ENCODE measurements at places on chromosomes 1 and 21.
A peak's percentile ranks its signal among the peaks of the same experiment; 100 is the strongest.

GRCh38 chr1:174999936-175000696 lies at the start of gene CACYBP:
TSS of gene CACYBP (plus strand) at chr1:174999947. CDS start at chr1:175000181, 234 bp downstream.
- no peak for DNase-seq

DNA sequence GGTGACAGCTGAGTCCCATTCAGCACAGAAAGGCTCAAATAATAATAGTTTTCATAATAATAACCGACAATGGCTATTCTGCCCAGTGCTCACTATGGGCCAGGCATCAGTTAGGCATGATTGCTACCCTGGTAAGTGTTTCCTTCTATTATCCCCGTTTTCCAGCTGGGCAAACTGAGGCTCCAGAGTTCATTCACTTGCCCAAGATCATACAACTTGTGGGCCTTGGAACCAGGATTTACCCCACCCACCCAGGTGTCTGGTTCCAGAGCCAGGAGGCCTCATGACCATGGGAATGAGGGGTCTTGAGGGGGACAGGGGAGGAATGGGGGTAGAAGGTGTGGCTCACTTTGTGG lies 518 bp downstream of the PLOD1 start:
- DNase-seq, result no peak

DNA sequence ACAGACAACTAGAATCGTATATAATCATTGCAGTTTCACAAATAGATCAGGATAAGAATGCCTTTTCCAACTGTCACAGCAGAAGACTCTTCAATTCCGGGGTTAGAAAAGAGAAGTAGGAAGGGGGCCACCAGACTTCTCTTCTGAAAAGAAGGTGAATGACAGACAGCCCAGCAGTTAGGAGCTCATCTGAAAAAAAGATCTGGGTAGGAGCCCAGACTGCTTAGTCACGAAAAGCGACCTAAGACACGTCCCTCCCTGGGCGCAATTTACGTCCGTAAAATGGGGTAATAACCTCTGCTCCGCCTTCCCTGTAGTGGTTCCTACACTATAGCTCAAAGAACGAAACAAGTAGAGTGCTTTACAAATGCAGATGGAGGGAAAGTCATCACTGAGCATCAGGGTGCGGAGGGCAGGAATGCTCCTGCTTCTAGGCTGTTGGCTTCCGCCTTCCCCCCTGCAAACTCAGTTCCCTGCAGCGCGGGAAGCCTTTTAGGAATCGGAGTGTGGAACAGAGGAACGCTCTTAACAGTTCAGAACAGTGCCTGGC lies 582 bp downstream of the ORC1 start:
- peak; percentile 31 for DNase-seq

DNA sequence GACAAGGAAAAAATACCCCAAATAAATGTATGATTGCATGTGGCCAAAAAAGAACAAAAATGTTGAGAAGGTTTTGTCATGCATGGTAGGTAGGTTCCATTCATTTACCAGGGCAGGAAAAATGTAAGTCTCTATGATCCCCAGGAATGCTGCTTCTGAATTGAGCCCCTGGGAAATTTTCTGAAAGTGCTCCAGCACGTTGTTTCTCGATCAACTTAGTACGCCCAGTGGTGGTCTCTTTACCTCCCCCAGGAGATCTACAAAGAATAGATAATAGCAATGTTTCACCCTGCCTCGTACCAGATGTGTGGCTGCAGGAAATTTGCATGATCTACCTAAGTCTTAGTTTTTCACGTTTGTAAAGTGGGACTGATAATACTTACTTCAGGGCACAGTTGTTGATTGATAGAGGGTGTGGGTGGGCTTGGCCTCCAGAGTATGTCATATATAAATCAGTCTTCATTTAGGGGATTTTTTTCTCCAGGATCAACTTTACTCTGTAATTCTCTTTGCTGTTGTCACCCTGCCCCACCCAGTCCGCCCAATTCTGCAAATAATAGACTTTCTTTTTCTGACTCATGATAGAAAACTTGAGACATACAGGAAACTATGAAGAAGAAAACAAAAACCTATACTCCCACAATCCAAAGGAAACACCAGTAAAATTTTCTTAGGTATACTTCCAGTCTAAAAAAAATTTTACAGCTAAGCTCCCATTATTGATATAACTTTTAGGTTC lies 462.0 kb upstream of the RUNX1 start:
- DNase-seq, result no peak

DNA sequence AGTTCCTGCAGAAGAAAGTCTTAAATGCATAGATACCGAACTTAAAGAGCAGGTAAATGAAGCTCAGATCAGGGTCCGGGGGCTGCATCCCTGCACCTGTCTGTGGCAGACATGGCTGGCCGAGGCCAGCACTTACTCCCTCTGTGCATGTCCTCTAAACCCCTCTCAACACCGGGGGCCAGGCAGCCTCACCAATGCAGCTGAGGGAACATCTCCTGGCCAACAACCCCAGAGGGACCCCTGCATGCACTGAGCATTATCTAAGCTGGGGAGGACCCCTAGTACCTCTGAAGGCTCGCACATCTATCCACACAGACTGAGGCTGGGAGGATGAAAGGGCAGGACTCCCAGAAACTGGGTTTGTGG lies 18.4 kb downstream of the TTC34 start:
- DNase-seq, result no peak

- no peak for DNase-seq
These were observed 83.9 kb downstream of the SMYD2 start for GRCh38 chr1:214364786-214365295.

DNA sequence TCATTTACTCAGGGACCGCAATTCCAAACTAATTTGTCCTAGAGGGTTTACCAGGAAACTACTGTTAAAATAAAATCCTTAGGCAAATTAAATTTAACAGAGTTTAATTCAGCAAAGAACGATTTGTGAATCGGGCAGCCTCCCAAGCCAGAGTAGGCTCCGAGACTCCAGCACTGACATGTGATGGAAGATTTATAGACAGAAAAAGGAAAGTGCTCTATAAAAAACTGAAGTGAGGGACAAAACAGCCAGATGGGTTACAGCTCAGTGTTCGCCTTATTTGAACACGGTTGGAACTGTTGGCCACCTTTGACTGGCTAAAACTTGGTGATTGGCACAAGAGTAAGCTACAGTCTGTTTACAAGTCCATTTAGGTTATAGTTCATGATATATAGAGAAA lies 35.2 kb upstream of the RCSD1 start:
- DNase-seq, result no peak

- DNase-seq, result no peak
These were observed 6.9 kb downstream of the MAPKAPK2 start for GRCh38 chr1:206691604-206692003.

DNA sequence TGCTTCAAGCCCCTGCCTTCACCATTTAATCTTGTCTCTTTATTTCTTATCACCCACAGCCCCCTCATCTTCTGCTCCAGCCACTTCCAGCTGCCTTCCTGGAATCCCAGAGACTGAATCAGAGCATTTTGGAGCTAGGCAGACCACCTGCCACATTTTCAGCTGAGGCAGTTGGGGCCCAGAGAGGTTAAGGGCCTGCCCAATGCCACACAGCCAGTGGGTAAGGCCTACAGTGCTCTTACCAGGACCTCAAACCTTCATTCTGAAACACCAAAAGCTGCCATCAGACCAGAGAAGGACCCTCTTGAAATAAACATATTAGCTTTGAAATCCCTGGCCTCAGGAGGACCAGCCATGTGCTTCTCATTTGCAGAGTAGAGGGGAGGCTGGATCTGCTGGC lies 17.6 kb upstream of the SLC6A17 start:
- no peak for DNase-seq

GRCh38 chr1:84969489-84970250 lies 27.2 kb downstream of the MCOLN2 start:
- no peak for DNase-seq

DNA sequence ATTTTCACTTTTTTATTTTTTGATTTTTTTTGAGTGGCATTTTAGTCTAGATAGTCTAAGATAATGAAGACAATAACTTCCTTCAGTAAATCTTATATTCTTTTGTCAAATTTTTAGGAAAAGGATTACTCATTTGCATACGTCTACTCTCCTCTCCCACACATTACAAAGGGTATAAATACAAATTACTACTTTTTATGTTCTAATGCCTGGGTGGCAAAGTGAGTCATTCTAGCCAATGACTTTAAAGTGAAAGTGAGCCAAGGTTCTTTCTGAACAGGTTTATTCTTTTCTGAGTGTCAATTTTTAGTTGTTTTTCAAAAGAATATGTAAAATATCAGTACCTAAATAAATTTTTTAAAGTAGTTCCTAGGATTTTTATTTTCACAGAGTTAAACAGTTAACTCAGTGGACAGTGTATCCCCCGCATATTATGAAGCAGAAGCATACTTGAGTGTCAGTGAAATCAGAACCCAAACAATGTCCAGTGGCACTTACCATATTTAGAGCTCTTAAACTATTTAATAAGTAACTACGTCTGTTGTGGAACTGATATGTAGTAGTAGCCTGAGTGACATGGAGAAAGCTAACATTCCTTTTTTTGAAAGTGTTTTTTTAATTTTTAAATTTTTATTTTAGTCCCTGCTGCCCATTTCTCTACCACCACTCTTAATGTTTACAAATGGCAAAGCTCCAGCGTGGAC lies 141.7 kb downstream of the PHTF1 start:
- DNase-seq, result no peak

Measured in SHP77 treated with DMSO at 0.1 percent for 48 hours (cell line).